ENCODE measurements at places on chromosomes 7 and 10. TPM values are rescaled to one million over a fixed set of nuclear protein-coding genes. Genes with fewer than 3 reads are reported as not detected.

DNA sequence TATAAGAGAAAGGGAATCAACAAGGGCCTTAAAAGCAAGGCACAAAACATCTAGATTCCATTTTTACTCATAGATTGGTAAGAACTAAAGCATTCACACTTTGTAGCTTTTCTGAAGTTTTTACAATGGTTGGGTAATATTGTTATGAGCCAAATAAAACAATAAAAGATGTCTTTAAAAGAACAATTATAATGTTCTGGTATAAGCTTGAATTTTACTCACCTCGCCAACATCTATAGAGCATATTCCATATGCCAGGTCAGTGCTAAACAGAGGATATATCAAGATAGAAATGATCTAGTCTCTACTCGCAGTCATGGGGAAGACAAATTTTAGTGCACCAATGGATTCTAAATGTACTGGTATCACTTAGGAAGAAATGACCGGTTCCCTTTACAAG is 11.9 kb downstream of the STEAP1 start:
- H3K4me1 ChIP-seq = no peaks in the 10 kb centered on the region
- H3K27ac ChIP-seq = no peak overlapping the region
- no peaks in the 10 kb centered on the region for H3K36me3 ChIP-seq
- no peaks in the 10 kb centered on the region for H3K27me3 ChIP-seq

HSPA12A gene
- total RNA-seq = 11.5 TPM

DNA sequence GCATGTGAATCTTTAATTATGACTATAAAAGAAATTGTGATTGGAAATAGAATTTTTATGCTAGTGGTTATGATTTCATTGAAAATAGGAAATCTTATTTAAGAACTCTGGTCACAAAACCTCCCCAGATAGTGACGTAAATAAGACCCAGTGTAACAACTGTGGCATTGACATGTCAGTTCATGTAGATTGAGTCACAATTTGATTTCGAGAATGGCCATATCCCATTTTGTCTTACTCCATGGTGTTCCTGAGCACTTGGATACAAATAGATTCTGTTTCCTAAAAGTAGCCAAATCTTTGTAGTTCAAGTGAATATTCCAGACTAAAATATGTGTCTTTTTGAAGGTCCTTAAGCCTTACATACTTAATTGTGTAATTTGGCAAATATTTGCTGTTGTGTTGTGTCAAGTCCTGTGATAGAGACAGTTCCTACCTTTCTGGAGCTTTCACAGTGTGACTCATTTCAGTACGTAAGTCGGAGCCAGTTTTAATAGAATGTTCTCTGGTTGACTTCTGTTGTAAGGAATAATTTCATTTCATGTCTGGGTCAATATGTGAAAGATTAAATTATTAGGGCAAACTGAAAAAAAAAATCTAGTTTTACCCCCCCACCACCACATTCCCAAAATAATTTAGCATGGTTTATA is 37.1 kb upstream of the TOMM7 start:
- no peaks in the 10 kb centered on the region for H3K27me3 ChIP-seq
- H3K4me3 ChIP-seq = no peak overlapping the region
- DNase-seq = no peak
- H3K4me1 ChIP-seq = peaks cover 26% of the 10 kb centered on the region
- H3K36me3 ChIP-seq = peaks cover 35% of the 10 kb centered on the region
- H3K27ac ChIP-seq = peak overlapping the region; percentile 44

SEMA3D gene
- total RNA-seq = 1.4 TPM

OPN4 gene
- total RNA-seq = 0.19 TPM

BTAF1 gene
- total RNA-seq = 11.8 TPM

RBP4 gene
- 16.2 TPM for total RNA-seq

GRCh38 chr7:4883372-4884144 is at the start of gene RADIL:
Gene RADIL, minus strand, starts transcription at chr7:4883716. Its CDS starts 5,577 bp downstream, at chr7:4878139.
- peak; percentile 95 for DNase-seq
- H3K27ac ChIP-seq = peak within 1 kb of the TSS; percentile 81
- no peaks in the 10 kb centered on the region for H3K36me3 ChIP-seq
- H3K4me3 ChIP-seq = peak within 1 kb of the TSS; percentile 68
- H3K27me3 ChIP-seq = no peaks in the 10 kb centered on the region

UTF1 gene
- total RNA-seq = not detected

OR2A42 gene
- total RNA-seq = 0.39 TPM

- DNase-seq = no peak
- no peaks in the 10 kb centered on the region for H3K4me1 ChIP-seq
Measured at GRCh38 chr7:154188330-154188729, 136.1 kb downstream of the DPP6 start.

LRIT2 gene
- total RNA-seq = not detected

DNA sequence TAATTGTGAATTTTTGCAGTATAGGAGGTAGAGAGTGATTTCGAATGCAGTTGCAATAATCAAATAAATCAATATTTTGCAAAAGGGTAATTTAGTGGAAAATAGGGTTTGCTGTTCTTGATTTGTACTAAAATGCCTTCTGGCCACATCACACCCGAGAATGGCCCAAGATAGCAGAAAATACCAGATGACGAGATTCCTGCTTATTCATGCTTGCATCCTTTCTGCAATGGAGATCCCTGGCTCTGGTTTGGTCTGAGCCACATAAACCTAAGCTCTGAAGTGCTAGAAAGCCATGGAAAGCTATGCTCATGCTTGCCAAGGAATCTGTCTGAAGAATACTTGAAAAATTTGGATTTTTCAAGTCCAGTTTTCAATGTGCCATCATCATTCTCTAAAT is 634.2 kb upstream of the COBL start:
- H3K4me1 ChIP-seq = no peaks in the 10 kb centered on the region
- no peak overlapping the region for H3K27ac ChIP-seq
- no peaks in the 10 kb centered on the region for H3K36me3 ChIP-seq
- H3K27me3 ChIP-seq = no peaks in the 10 kb centered on the region
- H3K4me3 ChIP-seq = no peak overlapping the region

NAT16 gene
- total RNA-seq = not detected

DNA sequence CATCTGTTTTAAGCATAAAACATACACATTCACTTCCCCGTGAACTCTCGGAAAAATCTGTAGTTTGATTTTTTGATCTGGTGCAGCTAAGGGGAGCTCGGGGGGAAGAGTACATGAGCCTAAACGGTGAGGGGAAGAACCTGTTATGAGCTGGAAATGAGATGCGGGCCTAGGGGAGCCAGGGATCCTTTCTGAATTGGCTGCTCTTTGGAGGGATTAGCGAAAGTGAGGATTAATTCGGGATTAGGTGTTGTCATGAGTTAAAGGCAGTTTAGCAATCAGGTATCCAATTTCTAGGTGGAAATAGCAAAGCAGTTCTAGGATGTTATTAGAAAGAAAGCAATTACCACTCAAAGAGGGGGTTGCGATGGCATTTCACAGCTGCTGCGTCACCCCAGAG is 51.1 kb upstream of the ADARB2 start:
- no peak for DNase-seq
- no peaks in the 10 kb centered on the region for H3K36me3 ChIP-seq
- H3K4me3 ChIP-seq = no peak overlapping the region
- H3K4me1 ChIP-seq = no peaks in the 10 kb centered on the region

DNA sequence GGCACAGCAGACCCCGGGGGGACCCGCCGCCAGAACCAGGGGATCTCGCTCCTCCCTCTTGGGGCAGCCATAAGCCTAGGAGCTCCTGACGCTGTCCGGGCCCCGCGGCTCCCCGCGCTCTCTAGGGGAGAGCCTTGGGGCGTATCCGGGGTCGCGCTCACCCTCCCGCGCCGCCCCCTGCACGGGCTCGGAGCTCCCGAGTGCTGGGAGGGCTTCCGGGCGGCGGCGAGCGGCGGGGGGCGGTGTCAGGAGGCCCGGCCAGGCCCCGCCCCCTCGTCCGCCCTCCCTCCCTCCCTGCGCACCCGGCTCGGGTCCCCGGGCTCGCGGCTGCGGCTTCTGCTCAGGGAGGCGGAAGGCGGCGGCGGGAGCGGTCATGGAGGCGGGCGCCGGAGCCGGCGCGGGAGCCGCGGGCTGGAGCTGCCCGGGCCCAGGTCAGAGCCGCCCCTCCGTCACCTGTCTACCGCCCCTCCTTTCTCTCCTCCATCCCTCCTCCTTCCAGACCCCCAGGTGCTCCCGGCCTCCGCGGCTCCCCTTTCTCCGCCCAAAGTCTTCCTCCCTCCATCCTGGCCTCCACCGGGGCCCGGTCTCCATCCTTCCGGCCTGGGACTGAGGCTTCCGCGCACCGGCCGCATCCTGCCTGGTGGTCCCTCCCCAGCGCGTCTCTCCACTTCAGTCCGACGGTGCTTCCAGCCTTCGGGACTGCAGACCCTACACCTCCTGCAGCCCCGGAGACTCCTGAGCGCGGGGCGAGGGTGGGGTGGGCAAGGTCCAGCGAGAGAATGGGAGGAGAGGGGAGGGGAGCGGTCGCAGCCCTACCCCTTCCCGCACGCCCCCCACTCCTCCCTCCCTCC is at the start of gene CCDC136:
TSS of gene CCDC136 (plus strand) at position 848 of the 851 bp plus-strand sequence. CDS start 444 bp downstream, outside the sequence.
- H3K27ac ChIP-seq = peak within 1 kb of the TSS; percentile 76
- H3K4me3 ChIP-seq = peak within 1 kb of the TSS; percentile 82
- no peaks in the 10 kb centered on the region for H3K27me3 ChIP-seq
- no peaks in the 10 kb centered on the region for H3K36me3 ChIP-seq

- peak overlapping the region; percentile 23 for H3K27ac ChIP-seq
- H3K36me3 ChIP-seq = no peaks in the 10 kb centered on the region
- peaks cover 6% of the 10 kb centered on the region for H3K4me1 ChIP-seq
- H3K4me3 ChIP-seq = no peak overlapping the region
- no peak for DNase-seq
Measured at GRCh38 chr7:128783143-128783861, 7.7 kb upstream of the OPN1SW start.

DNA sequence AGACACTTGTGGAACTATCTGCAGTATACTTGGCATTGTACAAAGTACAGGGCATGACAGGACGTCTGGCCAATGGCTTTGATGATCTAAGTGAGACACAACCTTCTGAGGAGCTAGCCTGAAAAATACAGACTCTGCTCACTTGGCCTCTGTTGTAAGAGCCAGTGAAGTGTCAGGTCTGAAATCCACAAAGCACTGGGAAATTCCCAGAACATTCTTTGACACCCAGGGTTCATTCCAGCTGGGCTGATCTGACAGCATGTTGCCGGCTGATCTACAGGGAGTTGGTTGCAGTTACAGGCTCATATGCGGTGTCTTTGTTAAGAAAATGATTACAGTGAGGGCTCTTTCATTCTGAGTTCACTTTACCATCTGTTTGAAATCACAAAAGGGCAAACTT is 354.6 kb downstream of the PHF14 start:
- no peaks in the 10 kb centered on the region for H3K27me3 ChIP-seq
- no peak for DNase-seq
- no peak overlapping the region for H3K27ac ChIP-seq
- no peaks in the 10 kb centered on the region for H3K36me3 ChIP-seq

GPR85 gene
- total RNA-seq = 2.0 TPM

CTAGE6 gene
- not detected for total RNA-seq

DNA sequence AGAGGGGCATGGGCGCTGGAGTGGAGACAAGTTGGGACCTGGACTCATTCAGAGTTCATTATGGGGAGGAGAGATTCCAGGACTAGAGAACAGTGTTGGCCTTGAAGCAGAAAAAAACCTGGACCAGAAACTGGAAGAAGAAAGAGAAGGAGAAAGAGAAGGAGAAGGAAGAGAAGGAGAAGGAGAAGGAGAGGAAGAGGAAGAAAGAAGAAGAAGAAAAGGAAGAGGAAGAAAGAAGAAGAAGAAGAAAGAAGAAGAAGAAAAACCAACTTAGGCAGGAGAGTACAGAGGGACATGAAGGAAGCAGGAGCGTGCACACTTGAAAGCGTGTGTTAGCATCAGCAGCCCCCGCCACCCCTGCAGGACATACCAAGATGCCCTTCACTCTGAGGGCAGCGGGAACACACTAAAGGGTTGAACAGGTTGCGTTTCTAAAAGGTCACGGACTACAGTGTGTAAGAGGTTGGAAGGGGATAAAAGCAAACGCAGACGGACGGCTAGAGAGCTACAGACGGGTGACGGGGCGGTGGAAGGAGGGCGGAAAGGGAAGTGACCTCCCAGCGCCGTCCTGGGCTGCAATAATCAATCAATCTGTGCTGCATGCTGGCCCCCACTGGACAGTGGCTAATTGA is 95.3 kb downstream of the SEC61G start:
- H3K27ac ChIP-seq = no peak overlapping the region
- H3K36me3 ChIP-seq = no peaks in the 10 kb centered on the region
- DNase-seq = no peak
- peak overlapping the region; percentile 43 for H3K4me3 ChIP-seq

GRCh38 chr10:61992059-61992460 is 90.6 kb downstream of the ARID5B start:
- H3K27me3 ChIP-seq = no peaks in the 10 kb centered on the region
- peak overlapping the region; percentile 64 for H3K27ac ChIP-seq
- no peak overlapping the region for H3K4me3 ChIP-seq
- no peaks in the 10 kb centered on the region for H3K4me1 ChIP-seq

DNA sequence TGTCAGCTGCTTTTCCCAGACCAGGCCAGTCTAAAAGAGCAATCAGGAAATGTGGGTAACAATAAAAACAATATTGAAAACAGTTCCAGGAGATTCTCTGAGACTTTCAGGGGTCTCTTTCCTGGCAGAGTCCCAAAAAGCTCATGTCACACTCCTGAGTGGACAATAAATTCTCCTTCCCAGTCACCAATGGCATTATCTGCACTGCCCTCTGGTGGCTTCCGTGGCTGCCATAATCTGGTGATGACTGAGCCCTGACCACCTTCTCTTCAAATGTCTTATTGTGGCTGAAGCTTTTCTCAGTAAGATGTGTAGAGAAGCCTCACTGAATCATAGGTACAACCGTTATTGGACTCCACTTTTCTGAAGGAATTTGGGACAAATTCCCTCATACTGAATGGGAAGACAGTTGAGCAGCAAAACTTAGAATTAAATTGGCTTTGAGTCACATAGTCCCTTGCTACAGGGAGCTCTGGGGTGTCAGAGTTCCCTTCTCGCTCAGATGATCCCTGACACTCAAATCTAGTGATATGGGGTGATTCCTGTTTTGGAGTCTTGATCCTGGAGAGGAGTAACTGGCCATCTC is 24.4 kb upstream of the ASAH2 start:
- DNase-seq = no peak
- no peak overlapping the region for H3K27ac ChIP-seq
- H3K27me3 ChIP-seq = no peaks in the 10 kb centered on the region
- no peaks in the 10 kb centered on the region for H3K4me1 ChIP-seq
- no peaks in the 10 kb centered on the region for H3K36me3 ChIP-seq

DNA sequence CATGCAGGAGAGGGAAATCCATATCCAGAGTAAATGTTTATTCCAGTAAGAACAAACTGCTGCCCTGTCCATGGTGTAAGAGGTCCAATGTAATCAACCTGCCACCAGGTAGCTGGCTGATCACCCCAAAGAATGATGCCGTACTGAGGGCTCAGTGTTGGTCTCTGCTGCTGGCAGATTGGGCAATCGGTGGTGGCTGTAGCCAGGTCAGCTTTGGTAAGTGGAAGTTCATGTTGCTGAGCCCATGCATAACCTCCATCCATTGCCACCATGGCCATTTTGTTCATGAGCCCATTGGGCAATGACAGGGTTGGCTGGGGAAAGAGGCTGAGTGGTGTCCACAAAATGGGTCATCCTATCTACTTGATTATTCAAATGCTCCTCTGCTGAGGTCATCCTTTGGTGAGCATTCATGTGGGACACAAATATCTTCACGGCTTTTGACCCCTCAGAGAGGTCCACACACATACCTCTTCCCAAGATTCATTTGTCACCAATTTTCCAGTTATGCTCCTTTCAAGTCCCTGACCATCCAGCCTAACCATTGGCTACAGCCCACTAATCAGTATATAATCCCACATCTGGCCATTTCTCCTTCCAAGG is 23.3 kb upstream of the PAPSS2 start:
- no peak for DNase-seq
- H3K4me3 ChIP-seq = no peak overlapping the region
- H3K4me1 ChIP-seq = no peaks in the 10 kb centered on the region
- H3K36me3 ChIP-seq = no peaks in the 10 kb centered on the region

CHCHD1 gene
- 28.3 TPM for total RNA-seq

Measured in right atrium auricular region (tissue), 2 donors.